ENCODE measurements at places on chromosomes 11 and 22. TPM values are rescaled to one million over a fixed set of nuclear protein-coding genes. Genes with fewer than 3 reads are reported as not detected.

Gene SERHL2
- total RNA-seq: 0.66 TPM

Gene AGBL2
- 5.2 TPM for total RNA-seq

Gene OR8H2
- not detected for total RNA-seq

Gene DRAP1
- total RNA-seq: 165 TPM

Gene IL18BP
- total RNA-seq: 19.2 TPM

Gene POTEH
- not detected for total RNA-seq

Gene PYGM
- total RNA-seq: 7.3 TPM

Gene NCF4
- 70.4 TPM for total RNA-seq

Gene FAT3
- total RNA-seq: not detected

Measured in T-helper 1 cell treated with Interleukin-12 subunit alpha and Interleukin-12 subunit beta and Interleukin-4 antibody, amounts not matched to agents 30 ng/mL and 1 ng/mL, for 36 hours (primary cell).